Activated gamma-delta T cell treated with anti-CD3 and anti-CD28 coated beads, Interleukin-2, amount 50 U/mL, for 16 hours (primary cell): ENCODE measurements at places on chromosomes 16 and 17.

DNA sequence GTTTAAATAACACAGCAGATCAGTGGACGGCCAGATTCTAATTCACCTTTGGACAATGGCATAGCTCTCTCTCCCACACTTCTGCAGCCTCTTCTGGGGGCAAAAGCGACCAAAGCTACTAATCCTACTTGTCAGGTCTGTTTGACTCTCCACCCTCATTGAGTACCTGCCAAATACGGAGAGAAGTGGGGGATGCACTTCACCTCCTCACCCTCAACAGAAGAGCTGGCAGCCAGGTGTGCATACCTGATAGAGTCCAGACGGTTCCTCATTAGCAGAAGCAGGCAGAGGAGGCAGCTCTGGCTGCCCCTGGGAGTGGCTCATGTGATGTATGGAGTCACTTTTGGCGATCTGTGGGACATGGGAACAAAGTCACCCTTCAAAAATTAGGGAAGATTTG, 4.9 kb downstream of the DNAH3 start:
- DNase-seq, result no peak

- DNase-seq, result no peak
Measured at GRCh38 chr16:88856122-88856827, 472 bp downstream of the GALNS start.

DNA sequence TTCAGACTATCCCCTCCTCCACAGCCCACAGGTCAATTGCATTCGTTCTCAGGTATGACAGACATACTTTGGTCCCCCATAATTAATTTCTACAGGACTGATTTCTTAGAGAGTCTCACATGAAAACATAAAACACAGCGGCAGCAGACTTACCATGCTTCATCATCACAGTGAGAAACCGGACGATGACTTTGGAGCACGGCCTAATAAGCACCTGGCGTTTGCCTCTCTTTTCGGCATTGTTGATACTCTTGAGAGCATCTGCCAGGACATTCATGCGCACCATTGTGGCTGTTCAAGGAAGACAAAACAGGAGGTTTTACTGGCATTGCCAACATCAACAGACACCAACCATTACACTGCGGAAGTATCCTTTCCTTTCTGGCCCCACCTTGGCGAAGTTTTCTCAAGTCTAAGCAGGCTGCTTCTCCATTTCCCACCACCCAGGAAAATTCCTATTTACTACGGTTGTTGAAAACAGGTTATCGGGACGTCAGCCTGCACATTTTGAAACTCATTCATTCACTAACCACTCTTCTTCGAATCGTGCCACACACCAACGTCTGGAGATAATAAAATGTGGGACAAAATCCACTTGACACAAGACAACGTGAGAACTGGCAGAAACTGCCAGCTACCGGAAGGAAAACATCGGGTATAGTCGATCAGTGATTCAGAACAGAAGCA, 1.2 kb downstream of the RPS15A start:
- DNase-seq, result no peak

- no peak for DNase-seq
Measured at GRCh38 chr17:56978441-56979090, 635 bp downstream of the SCPEP1 start.

DNA sequence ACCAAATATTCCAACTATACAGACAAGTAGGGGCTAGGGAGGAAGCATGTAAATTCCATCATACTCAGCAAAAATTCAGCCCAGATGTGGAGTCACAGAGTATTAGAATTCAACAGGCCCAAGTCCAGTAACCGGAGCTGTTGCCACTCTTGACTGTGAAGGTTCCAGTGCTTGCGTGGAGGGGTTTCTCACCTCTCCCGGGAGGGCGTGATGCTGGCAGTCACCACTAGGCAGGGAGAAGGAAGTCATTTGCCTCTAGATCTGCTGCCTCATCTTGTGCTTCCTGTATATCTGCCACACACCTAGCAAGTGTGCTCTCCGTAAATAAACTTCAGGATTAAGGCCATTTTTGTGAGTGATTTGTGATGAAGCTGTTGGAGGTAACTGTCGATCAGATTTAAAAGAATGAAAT, 1.0 kb upstream of the CKLF start:
- DNase-seq, result peak; percentile 38

DNA sequence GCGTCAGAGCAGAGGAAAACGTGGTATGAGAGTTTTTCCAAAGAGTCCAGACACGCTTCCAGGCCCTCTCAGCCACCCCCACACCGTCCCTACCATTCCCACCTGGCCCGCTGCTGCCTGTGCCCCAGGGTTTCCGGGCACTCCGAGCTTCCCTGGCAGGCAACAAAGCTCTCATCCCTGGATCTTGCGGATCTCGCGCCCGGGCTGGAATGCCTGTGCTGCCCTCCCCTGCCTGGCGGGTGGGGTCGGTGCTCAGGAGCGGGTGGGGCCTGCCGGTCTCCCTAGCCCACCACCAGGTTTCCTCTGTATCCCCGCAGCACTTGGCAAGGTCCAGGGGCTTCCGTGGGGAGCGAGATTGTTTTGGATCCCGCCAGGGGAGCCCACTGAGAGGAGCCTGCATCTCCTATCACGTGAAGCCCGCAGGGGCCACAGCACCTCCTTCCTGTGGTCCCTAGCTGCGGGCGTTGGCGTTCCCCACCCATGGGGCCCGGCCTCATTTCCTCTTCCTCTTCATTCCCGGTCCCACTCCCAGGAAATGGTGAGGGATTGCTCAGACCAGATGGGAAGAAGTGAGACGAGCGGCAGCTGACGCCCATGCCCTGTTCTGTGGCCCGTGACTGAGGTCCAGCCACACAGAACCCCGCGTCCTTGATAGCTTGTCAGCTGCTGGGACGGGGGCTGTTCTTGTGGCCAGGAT, 11.0 kb downstream of the TBC1D24 start:
- DNase-seq, result no peak

DNA sequence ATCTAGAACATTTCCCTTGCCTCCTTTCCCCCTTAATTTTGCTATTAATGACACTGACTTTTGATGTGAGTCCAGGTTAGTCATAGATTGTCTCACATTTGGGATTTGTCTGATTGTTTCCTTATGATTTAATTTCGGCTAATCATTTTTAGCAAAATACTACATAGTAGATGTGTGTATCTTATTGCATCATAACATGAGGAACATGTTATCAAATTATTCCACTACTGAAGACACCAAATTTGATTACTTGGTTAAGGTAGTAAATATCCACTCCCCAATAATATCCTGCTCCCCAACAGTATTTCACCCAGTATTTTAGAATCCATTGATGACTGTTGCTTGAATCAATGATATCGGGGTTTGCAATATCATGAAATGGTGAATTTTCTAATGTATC, 2.7 kb downstream of the POLG2 start:
- no peak for DNase-seq
